ENCODE measurements at places on chromosomes 7 and 10.

- no peak for DNase-seq
These were observed 18.2 kb downstream of the FAM25A start for GRCh38 chr10:87038286-87038717.

- DNase-seq, result peak; percentile 9
These were observed 28.8 kb downstream of the MIOS start for GRCh38 chr7:7595451-7595850.

DNA sequence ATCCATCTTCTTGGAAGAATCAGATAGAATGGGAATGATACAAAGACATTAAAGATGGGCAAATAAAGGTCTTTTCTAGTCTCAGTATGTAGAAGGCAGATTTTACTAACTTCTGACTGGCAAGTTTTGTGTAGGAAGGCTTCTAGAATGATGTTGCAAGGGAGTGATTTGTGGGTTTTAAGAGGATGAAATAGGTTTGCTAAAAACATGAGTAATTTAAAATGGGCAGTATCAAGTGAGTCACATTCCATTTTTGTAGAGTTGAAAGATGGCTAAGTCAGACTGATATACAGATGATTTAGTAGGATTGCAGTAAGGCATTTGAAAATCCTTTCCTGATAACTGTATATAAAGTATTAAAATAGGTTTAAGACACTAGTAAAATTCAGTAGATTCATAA lies 777.4 kb downstream of the SORCS1 start:
- no peak for DNase-seq

GRCh38 chr10:104488439-104488832 lies 134.8 kb downstream of the CFAP58 start:
- no peak for DNase-seq

DNA sequence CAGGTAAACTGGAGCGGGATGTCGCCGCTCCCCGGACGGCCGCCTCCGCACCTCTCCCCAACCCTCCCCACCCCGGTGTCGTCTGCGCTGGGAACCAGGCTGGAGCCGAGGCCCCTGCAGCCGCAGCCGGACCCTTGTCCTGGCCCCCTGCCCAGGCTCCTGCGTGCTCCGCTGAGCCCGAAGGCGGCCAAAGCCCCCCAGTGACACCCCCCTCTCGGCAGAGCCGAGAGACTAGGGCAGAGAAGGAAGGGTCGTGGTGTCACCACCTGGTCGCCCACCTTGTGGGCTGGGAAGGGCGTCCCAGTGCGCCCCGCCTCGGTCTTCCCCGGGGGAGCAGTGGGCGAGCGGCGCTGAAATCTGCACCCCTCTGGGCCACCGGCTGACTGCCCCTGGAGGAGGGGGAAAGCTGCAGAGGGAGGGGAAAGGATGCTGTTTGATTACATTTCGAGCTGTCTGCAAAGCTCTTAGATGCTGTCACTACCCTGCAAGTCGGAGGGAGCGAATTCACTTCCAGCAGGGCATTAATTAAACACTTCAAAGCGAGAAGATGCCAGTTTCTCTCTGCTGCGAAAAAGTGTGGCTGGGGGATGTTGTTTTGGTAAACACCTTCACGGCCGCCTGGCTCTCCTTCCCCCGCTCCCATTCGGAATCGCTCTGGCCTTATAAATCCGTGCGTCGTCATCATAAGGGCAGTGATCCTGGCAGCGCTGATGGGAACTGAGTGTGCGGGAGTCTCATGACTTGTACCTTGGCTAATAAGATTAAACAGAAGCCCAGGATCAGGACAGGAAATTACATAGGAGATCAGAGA lies 622 bp downstream of the DYNC1I1 start:
- DNase-seq, result no peak

All from 8988T (cell line).